Activated naive CD4-positive, alpha-beta T cell (primary cell): ENCODE measurements at places on chromosomes 5 and 9.

DNA sequence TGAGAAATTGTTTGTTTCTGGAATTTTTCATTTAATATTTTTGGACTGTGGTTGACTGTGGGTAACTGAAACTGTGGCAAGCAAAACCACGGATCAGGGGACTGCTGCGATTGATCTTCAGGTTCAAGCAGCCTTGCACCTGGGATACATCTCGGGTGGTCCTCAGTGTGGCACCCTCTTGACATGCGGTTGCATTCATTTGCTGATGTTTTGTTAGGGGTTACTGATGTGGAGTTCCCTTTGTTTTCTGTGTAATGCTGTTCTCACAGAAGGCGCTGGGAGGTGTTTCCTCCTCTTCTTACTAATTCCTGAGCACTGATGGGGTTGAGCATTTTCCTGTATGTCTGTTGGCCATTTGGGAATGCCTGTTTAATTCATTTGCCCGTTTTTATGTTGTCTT, 60.4 kb downstream of the EHMT1 start:
- no peak for DNase-seq

DNA sequence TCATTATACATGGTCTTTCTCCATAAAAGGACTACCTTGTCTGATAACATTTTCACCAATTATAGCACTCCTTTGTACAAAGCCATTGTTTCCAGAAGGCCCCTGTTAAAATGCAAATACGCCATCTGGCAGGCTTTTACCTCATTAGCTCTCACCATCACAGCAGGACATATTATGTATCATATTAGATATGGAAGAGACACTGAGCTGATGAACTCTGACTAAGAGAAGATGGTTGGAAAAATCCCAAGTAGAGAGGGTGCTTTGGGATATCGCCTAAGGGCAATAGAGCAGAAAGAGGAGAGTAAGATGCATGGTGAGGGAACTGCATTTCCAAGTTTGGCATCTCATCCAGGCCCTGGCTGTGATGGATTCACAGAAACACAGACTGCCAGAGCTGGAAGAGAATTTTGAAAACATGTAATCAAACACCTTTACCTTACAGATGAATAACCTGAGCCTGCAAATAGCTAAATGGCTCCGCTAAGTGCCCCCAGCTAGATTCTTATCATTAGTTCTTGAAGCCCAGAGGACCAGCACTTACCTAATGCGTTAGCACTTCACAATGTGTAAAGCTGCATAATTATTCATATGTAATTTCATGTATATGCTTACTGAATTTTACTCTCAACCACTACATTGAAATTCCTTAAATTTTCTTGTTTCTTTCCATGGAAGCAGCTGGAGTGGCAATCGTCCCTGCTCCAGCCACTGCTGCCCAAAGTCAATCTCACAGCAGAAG, 393.6 kb upstream of the IZUMO3 start:
- DNase-seq = no peak

- DNase-seq = no peak
These were observed 610.6 kb downstream of the CDH12 start for GRCh38 chr5:22242532-22242931.

DNA sequence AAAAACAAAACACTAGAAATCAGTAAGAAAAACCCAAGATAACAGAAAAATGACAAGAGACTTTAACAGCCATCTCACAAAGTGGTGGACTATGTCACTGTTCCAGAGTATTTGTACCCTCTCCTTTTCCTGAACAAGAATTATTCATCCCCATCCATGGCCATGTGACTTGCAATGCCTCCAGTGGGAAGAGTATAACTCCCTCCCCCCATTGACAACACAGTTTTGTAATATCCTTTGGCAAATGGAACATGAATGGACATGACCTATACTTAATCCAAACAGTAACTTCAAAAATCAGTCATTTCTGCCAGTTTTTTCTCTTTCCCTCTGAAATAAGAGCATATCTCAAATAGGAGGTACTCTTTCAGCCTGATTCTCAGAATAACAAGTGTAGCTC, 33.9 kb downstream of the PTBP3 start:
- no peak for DNase-seq

- no peak for DNase-seq
These were observed 79.8 kb downstream of the MROH2B start for GRCh38 chr5:40991168-40991980.

GRCh38 chr9:126439883-126440653, 113.4 kb downstream of the MVB12B start:
- no peak for DNase-seq

DNA sequence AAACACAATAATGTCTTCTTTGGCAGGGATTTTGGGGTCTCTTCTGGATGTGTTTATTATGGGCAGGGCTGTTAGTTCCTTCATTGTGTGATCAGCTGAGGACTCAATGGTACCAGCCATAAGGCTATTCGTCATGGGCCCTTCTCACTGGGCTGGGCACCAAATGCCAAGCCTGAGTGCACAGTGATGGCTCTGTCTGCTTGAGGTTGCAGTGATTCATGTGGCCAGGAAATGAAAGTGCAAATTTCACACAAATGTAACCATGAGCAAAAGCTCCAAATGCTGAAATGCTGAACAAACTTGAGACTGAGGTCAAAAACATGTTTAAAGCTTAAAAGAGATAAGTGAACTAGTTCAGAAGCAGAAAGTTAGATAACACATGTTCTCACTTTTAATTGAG, 191.0 kb downstream of the TARS1 start:
- DNase-seq = no peak

DNA sequence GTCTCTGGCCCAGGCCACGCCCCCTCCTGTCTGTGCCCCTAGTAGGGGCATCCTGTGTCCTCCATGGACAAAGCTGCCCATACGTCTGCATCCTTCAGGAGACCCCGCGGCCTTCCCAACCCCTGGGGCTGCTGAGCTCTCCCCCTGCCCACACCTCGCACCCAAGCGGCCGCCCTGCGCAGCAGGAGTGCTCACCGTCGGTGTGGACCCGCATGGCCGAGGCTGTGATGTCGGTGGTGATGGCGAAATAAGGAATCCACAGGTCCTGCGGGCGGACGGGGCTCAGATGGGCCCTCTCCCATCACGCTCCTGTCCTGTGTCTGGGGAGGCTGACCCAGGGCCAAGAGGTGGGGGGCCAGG, 4.8 kb upstream of the NSMF start:
- no peak for DNase-seq
